ENCODE measurements at places on chromosomes 5 and 9.
A peak's percentile ranks its signal among the peaks of the same experiment; 100 is the strongest.

- DNase-seq, result no peak
These were observed 64.3 kb upstream of the TNC start for GRCh38 chr9:115182264-115182663.

DNA sequence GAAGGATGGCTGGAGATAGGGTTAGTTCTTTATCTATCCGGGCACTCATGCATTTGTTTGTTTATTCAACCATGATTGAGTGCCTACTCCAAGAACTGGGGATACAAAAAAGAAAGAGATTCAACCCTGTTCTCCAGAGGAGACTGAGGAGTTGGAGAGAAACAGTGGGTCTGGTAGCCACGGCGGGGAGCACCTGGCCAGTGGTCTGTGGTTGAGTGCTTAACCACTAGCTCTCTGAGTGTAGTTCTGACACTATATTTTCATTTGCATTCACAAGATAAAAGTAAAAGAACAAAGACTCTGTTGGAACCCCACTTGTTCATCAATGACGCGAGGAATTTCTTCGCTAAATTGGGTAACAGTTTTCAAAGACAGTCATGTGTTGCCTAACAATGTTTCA is 295.5 kb upstream of the MSX2 start:
- no peak for DNase-seq

GRCh38 chr5:177507165-177507564 is 2.5 kb downstream of the DOK3 start:
- no peak for DNase-seq

GRCh38 chr5:127375544-127376091 is 85.0 kb downstream of the MEGF10 start:
- DNase-seq, result no peak

DNA sequence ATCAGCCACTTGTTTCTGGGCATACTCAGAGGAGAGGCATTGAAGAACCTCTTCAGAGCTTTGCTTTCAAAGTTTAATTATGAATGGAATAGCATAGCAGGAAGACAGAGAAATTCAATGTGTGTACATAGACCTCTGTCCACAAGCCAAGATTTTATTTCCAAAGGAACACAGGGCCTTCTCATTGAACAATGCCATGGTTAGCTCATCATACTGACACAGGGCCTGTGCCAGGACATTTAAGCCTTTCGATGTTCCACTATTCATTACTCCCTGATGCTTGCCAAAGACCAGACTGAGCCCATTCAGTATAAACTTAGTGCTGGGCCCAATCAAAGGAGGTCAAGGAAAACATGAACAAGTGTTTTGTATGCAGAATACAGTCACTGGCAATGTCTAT is 280.8 kb downstream of the FBXL17 start:
- DNase-seq, result no peak

GRCh38 chr5:135417083-135417482 is 18.1 kb upstream of the MACROH2A1 start:
- DNase-seq, result no peak

DNA sequence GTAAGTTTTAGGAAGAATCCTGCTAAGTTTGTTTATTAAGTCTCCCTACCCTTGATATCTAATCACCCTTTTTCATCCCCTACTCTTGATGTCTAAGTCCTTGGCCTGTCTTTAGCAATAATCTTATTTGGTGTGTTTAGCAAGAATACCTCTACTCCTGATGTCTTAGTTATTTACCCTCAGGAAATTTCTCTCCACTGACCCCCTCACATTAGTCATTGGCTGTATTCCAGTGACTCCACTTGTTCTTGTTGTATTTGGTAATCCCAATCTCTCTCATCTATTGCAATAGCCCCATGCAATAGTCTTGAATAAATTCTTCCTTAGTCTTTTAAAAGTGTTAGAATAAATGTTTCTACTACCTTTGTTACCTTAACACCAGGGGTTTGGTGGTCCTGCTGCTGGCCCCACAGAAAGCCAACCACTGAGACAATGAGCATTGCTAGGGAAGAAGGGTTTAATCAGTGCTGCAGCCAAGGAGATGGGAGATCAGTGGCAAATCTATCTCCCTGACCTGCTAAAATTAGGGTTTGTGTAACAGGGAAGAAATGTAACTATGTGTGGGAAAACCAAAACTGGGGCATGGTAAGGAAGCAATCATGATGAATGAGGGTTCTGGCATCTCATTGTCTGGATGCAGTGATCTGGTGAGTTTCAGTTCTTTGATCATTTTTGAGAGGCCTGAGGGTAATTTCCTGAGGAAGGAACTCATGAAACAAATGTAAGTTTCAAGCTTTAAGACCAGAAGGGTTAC is 236.4 kb upstream of the DAB2 start:
- no peak for DNase-seq

DNA sequence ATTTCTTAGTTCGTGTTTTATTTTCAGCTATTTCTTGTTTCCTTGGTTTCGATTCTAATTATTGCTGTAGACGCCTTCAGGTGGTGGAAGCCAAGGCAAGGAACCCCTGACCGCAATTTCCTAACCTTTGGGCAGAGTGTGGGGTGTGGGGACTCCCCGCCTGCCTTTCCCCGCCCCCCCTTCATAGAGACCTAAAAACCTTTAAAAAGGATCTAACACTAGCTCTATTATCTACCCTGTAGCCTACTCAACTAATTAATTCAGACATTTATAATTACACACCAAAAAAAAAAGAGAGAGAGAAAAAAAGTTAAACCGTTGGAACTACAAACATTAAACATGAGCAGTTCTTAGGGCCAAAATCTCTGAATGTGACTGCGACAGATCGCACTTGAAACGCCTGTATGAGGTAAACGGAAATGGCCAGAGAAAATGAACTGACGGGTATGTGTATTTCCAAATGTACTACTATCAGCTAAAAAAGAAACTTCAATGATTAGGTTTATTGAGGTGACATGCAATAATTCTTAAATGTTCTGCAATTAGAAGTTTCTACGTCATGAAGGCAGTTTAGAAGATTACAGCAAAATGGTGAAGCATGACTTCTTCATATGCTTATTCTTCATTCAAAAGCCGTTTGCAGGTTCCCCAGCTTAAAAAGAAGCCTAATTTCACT is 19.0 kb upstream of the FER start:
- peak; percentile 64 for DNase-seq

GRCh38 chr5:128974567-128974966 is 9.3 kb downstream of the SLC27A6 start:
- DNase-seq, result no peak

DNA sequence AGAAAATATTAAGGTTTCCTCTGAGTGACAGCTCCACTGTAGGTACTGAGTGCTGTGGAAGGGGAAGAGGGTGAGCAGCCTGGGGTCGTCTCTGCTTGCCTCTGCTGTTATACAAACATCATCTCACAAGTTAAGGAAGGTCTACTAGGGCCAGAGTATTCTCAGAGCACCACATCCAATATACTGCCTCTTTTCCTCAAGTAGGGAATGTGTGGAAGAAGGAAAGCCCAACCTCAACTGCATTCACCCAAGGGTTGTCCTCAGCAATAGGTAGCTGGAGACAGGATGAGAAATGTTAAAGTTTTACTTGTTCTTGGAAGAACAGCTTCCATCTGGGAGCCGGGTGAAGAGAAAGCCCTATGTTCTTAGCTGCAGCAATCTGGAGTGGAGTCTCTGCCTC is 1062.3 kb upstream of the CDH10 start:
- no peak for DNase-seq

GRCh38 chr5:56003179-56003578 is 8.4 kb upstream of the IL6ST start:
- no peak for DNase-seq

GRCh38 chr9:35910613-35911359 is 1.5 kb downstream of the SPAAR start:
- peak; percentile 34 for DNase-seq

GRCh38 chr5:72711351-72711750 is 105.1 kb upstream of the TNPO1 start:
- no peak for DNase-seq

GRCh38 chr5:112063856-112064255 is 306.9 kb upstream of the NREP start:
- DNase-seq, result no peak

GRCh38 chr9:121029469-121029868 is 20.6 kb downstream of the C5 start:
- DNase-seq, result no peak

DNA sequence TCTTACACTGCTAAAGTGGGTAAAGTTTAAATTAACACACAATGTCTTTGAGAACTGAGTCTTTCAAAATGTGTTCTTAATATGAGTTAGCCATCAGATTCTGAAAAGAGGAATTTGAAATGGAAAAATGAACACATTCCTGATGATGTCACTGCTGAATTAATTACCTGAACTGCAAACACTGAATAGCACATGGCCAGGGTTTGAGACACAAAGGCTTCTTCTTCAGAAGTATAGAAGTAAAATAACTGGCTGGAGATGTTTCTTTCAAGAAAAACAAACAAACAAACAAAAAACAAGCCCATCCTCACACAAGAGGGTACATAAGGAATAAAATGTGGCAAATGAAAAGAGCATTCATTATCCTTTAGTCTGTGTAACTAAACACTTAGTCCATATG is 7.1 kb downstream of the GLIS3 start:
- no peak for DNase-seq

DNA sequence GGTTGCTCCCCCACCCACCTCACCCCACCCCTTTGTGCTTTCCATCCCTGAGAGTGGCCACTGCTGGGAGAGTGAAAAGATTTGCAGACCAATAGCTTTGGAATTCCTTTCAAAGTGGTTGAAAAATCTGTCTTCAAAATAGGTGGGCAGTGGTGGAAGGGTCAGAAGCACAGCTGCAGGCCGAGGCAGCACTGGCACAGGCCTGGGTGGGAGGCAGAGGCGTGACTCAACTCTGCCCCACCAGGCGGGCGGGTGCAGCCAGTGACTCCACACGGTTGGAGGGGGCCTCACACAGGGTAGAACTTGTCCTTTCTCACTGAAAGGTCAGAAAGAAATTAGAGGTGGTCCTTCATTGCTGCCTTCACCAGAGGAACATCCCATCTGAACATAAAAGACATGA is 214.9 kb upstream of the TBCA start:
- no peak for DNase-seq

DNA sequence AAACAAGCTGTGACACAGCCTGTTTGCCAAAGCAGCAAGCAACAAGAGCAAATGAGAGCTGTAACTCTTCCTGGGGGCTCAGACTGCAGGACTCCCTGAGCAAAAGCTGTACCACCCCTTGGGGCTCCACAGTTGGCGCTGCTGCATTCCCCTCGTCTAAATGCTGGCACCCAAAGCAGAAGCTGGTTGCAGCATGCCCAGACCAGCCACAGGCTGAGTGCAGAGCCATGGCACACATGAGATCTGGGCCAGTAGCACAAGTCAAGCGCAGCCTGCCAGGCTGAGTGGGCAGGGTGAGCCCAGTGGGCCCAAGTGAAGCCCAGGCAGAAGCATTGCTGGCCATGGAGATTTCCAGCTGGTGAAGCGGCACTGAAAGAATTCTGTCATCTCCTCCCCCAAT is 157.3 kb upstream of the GRAMD2B start:
- no peak for DNase-seq

GRCh38 chr9:12702160-12702758 is 9.1 kb downstream of the TYRP1 start:
- DNase-seq, result no peak

- no peak for DNase-seq
These were observed 522.4 kb upstream of the TLE4 start for GRCh38 chr9:79049371-79049770.

DNA sequence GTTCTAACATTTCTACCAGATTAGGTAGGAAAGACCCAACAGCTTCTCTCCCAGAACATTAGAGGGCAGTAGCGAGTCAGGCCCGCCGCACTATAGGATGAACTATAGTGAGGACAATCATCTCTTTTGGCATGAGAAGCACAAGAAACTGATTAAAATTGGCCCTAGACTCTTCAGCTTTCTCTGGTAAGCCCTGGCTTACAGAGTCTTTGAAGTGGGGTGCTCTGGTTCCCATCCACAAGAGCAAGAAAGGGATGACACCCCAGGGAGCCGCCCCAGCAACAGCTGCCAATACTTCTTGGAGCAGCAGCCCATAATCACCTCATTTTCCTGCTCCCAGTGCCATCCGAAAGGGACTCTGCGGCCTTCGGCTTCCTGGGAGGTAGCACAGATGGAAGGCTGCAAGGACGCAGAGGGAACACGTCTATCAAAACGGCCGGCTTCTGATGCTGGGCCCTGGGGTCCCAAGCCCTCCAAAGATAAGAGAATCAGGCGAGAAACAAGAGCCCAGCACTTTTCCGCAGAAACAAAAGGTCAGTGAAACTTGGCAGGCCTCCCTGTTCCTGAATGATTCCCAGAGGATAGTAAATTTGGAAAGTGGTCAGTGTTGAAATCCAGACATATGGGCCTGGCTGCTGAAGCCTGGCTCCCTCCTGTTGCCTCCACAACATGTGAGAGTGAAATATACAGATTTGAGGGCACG is 69.3 kb downstream of the HSD17B3 start:
- DNase-seq, result peak; percentile 20
